ENCODE measurements at places on chromosomes 12 and 14. TPM values are rescaled to one million over a fixed set of nuclear protein-coding genes. Genes with fewer than 3 reads are reported as not detected.

The PTPRO gene
- total RNA-seq, result 1.5 TPM

The CLEC4A gene
- total RNA-seq, result 6.9 TPM

DNA sequence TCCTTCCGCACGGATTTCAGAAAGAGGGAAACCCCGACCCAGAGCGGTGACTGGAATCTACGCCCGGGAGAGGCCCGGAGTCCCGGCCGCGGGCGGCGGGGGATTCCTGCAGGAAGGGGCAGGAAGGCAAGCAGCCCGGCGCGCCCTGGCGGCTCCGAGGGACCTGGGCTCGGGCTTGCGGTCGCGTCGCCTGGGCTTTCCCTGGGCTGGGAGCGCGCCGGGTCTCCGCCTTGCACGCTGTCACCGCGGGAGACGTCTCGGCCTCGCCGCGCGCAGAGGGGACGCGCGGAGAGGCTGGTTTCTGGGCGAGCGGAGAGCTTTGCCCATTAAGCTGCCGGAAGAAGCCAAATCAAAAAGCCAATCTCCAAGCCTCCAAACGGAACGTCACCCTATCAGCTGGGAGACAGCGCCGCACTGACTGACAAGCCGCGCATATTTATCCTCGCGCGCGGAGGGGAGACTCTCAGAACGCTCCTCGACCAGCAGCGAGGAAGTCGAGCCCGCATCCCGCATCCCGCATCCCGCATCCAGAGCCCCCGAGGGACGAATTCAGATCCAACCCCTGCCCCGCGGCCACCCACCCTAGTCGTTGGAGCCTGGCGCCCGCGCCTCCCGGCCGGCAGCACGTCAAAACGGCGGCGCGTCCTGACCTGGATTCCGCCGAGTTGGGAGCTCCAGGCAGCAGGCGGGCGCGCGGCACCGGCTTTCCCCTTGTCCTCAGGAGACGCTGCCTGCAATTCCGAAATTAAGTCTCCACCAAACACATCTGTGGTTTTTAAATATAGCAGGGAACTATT, at the start of gene SLC8A3:
TSS of gene SLC8A3 (minus strand) at position 293 of the 797 bp plus-strand sequence. CDS start 20,529 bp downstream, outside the sequence.
- H3K27me3 ChIP-seq, result no peaks in the 10 kb centered on the region
- peak within 1 kb of the TSS; percentile 55 for H3K4me3 ChIP-seq
- H3K36me3 ChIP-seq, result no peaks in the 10 kb centered on the region
- DNase-seq, result no peak
- H3K27ac ChIP-seq, result no peak within 1 kb of the TSS

DNA sequence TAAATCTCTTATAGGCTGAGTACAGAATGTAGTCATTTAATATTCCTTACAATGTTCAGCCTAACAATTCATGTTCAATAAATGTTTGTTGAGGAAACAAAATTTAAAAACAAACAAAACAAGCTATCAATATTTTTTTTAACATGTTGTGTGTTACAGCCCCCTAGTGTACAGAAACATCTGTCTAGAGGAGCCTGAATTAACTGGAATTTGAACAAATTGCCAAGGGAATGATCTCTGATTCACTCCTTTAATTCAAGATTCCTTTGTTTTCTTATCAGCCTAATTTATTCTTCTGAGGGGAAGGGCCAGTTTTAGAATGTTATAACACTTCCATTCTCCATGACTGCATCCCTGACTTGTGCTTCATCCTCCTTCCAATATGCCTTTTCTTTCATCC, 127.2 kb downstream of the CMAS start:
- DNase-seq, result no peak
- H3K4me3 ChIP-seq, result no peak overlapping the region
- no peaks in the 10 kb centered on the region for H3K36me3 ChIP-seq
- no peaks in the 10 kb centered on the region for H3K4me1 ChIP-seq

The OR10P1 gene
- total RNA-seq, result not detected

The IAPP gene
- not detected for total RNA-seq

- H3K27me3 ChIP-seq, result no peaks in the 10 kb centered on the region
- H3K36me3 ChIP-seq, result peaks cover 28% of the 10 kb centered on the region
- H3K27ac ChIP-seq, result peak overlapping the region; percentile 54
- H3K4me3 ChIP-seq, result no peak overlapping the region
Observed at GRCh38 chr14:103652806-103653205, 23.8 kb downstream of the KLC1 start.

The NYNRIN gene
- 17.4 TPM for total RNA-seq

The NOVA1 gene
- total RNA-seq, result 49.0 TPM

- H3K4me1 ChIP-seq, result no peaks in the 10 kb centered on the region
- DNase-seq, result no peak
Observed at GRCh38 chr12:70784042-70784668, 136.4 kb downstream of the PTPRR start.

GRCh38 chr12:1880876-1881275, 37.6 kb downstream of the CACNA2D4 start:
- no peak overlapping the region for H3K4me3 ChIP-seq
- H3K4me1 ChIP-seq, result no peaks in the 10 kb centered on the region
- DNase-seq, result no peak
- H3K27me3 ChIP-seq, result no peaks in the 10 kb centered on the region

DNA sequence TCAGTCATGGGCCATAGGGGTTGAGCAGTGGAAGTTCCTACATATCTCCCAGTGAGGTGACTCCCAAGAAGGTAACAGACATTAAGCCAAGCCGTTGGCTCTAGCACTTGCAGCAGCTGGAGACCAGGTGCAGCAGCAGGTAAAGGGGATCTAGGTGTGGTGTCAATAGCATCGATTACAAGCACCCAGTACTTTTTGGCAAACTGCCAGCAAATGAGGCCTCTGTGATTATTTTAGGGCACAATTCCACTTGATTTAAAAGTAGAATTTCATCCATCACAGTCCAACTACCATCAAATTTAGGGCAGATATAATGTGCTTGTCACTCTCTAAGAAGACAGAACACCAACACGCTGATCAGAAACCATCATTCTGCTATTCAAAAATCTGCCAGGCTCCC, 224.1 kb upstream of the EGLN3 start:
- H3K4me3 ChIP-seq, result no peak overlapping the region
- no peak overlapping the region for H3K27ac ChIP-seq

GRCh38 chr12:125436686-125437085, 371.5 kb downstream of the AACS start:
- no peaks in the 10 kb centered on the region for H3K27me3 ChIP-seq
- no peak overlapping the region for H3K27ac ChIP-seq
- no peaks in the 10 kb centered on the region for H3K36me3 ChIP-seq
- no peak for DNase-seq

DNA sequence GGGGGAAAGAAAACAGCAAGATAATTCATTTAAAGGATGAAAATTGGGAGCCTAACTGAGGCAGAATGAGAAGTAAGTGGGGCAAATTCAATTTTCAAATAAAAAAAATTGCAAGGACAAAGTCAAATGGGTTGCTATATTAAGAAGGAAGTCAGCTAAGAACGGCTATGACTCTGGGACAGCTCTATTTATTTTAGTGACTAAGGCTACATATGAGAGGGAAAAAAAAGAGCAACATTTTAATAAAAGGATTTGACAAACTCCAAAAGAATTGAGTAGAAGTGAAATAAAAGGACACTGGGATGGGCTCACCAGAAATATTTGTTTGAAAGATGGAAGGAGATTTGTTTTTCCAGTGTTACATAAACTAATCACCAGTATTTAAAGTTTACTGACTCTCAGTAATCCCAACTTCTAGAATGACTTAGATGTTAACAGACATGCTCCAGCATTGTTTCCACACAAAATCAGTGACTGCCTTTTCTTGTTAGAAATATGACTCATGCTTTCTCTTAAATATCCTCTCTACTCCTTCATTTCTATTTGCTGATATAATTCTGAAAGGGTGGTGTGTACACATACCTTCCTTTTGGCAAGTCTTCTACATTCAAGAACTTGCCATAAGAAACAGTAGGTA, 198.5 kb downstream of the SLC25A21 start:
- no peaks in the 10 kb centered on the region for H3K36me3 ChIP-seq
- no peak overlapping the region for H3K27ac ChIP-seq
- no peak overlapping the region for H3K4me3 ChIP-seq
- no peaks in the 10 kb centered on the region for H3K27me3 ChIP-seq
- no peak for DNase-seq

The EPYC gene
- not detected for total RNA-seq

The SLCO1A2 gene
- not detected for total RNA-seq

DNA sequence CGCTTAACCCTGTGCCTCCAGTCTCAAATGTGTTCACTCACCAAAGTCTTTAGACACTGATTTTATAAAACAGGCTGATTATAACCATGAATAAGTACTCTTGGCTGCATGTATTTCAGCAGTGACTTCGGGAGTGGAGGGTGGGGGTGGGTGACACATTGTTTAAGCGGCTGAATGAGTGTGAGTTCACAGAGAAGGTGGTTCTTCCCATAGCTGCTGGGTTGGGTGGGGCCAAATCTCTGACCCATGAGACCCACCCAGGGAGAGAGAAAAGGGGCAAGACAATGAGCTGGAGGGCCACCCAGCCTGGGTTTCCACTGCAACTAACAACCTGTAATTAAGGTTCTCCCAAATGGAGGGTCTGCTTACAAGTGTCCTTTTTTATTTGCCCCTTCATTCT, 96.4 kb downstream of the SYNE3 start:
- peaks cover 11% of the 10 kb centered on the region for H3K4me1 ChIP-seq
- no peak overlapping the region for H3K27ac ChIP-seq
- H3K4me3 ChIP-seq, result no peak overlapping the region
- no peaks in the 10 kb centered on the region for H3K27me3 ChIP-seq
- no peaks in the 10 kb centered on the region for H3K36me3 ChIP-seq

- no peaks in the 10 kb centered on the region for H3K27me3 ChIP-seq
- H3K4me3 ChIP-seq, result no peak overlapping the region
- H3K27ac ChIP-seq, result peak overlapping the region; percentile 74
- H3K4me1 ChIP-seq, result no peaks in the 10 kb centered on the region
- H3K36me3 ChIP-seq, result no peaks in the 10 kb centered on the region
Observed at GRCh38 chr14:53509276-53510244, 356.4 kb upstream of the DDHD1 start.

- no peaks in the 10 kb centered on the region for H3K4me1 ChIP-seq
- H3K27ac ChIP-seq, result no peak overlapping the region
- no peak overlapping the region for H3K4me3 ChIP-seq
- H3K36me3 ChIP-seq, result no peaks in the 10 kb centered on the region
- DNase-seq, result no peak
Observed at GRCh38 chr12:87922736-87923135, 106.5 kb downstream of the C12orf50 start.

GRCh38 chr12:95116773-95117172, 43.4 kb upstream of the NR2C1 start:
- H3K4me3 ChIP-seq, result no peak overlapping the region
- H3K27me3 ChIP-seq, result no peaks in the 10 kb centered on the region
- no peaks in the 10 kb centered on the region for H3K36me3 ChIP-seq
- no peak overlapping the region for H3K27ac ChIP-seq

The DNAAF2 gene
- 7.8 TPM for total RNA-seq

DNA sequence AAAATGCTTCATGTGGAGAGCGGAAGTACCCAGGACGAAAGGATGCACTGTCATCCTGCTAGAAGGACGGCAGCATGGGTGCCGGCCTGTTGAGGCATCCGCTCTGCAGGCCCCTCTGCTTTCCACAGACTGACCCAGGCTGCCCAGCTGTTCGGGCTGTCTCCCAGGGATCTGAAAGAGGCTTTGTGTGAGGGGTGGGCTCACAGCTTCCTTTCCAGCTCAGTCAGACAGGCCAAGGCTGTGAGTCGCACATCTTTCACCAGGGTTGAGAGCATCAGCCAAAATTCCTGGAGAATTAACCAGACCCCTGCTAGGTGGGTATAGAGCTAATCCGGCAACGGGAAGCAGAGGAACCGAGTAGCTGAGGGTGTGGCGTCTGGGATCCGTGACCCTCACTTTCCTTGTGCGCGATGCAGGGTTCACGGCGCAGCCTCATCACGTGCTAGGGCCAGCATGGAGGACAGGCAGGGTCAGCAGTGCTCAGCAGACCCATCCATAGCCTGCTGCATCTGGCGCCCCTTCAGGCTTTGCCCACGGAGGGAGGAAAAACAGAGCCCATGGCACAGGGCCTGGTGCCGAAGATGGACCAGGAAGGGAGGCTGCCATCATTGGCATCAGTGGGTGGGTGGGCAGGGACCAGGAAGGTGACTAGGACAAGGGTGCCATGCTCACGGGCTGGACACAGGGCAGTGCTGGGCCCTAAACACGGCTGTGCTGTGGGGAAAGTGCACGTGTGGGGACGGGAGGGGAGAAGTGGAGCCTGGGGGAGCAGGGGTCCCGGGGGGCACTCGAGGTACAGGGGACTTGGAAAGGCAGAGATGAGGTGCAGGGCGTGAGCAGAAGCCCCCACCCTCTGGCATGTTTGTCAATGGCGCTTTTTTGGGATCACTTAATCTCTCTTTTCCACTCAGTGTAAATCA, 9.2 kb upstream of the SIVA1 start:
- no peak overlapping the region for H3K27ac ChIP-seq
- H3K4me1 ChIP-seq, result peaks cover 31% of the 10 kb centered on the region
- H3K36me3 ChIP-seq, result peaks cover 25% of the 10 kb centered on the region
- no peak overlapping the region for H3K4me3 ChIP-seq
- H3K27me3 ChIP-seq, result no peaks in the 10 kb centered on the region
- DNase-seq, result no peak

DNA sequence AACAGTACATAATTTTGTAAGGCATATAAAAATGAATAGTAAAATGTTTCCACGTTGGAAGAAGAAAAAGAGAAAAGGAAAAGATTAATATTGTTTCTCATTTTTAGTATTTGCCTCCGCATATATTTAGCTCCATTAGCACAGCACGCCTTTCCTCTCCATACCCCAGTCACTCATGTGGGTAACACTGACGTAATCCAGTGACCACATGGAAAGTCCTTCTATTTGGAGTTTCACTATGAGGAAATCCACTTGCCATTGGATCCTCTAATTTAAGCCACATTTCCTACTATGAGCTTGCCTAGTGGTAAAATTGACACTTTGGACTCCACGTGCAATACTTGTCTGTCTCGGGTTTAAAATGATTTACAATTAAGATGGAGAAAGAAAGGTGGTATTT, 5.7 kb upstream of the SLCO1A2 start:
- no peak for DNase-seq
- H3K27me3 ChIP-seq, result no peaks in the 10 kb centered on the region
- no peak overlapping the region for H3K27ac ChIP-seq
- H3K36me3 ChIP-seq, result no peaks in the 10 kb centered on the region
- no peak overlapping the region for H3K4me3 ChIP-seq
- no peaks in the 10 kb centered on the region for H3K4me1 ChIP-seq

- H3K27me3 ChIP-seq, result no peaks in the 10 kb centered on the region
- H3K36me3 ChIP-seq, result no peaks in the 10 kb centered on the region
- no peak overlapping the region for H3K4me3 ChIP-seq
- DNase-seq, result no peak
- H3K4me1 ChIP-seq, result peaks cover 33% of the 10 kb centered on the region
- H3K27ac ChIP-seq, result peak overlapping the region; percentile 35
Observed at GRCh38 chr12:52279422-52280318, 5.2 kb downstream of the KRT86 start.

DNA sequence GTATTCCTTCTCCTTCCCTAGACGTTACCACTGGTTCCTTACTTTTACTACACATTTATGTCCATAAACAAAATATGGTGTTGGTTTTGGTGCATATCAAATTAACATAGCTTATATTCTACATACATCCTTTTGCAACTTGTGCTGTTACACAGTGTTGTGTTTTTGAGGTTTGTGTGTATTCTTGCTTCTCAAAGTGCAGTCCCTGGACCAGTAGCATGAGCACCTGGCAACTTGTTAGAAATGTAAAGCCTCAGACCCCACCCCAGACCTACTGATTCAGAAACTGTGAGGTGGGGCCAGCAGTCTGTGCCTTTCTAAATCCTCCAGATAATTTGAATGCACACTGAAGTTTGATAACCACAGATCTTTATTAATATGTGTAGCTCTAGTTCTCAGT, 65.9 kb downstream of the RNFT2 start:
- DNase-seq, result no peak
- H3K27ac ChIP-seq, result no peak overlapping the region
- H3K36me3 ChIP-seq, result no peaks in the 10 kb centered on the region

- H3K4me3 ChIP-seq, result no peak overlapping the region
- H3K27me3 ChIP-seq, result no peaks in the 10 kb centered on the region
- no peak for DNase-seq
- H3K36me3 ChIP-seq, result no peaks in the 10 kb centered on the region
Observed at GRCh38 chr14:43651185-43651787, 855.8 kb downstream of the FSCB start.

The LHX5 gene
- total RNA-seq, result not detected
